ENCODE measurements at places on chromosomes 16 and 17. TPM values are rescaled to one million over a fixed set of nuclear protein-coding genes. Genes with fewer than 3 reads are reported as not detected.

The SCARF1 gene
- total RNA-seq, result 13.2 TPM

The CCL8 gene
- total RNA-seq, result 1.2 TPM

The GNG13 gene
- not detected for total RNA-seq

The KRTAP1-5 gene
- not detected for total RNA-seq

The SLC13A2 gene
- 55.0 TPM for total RNA-seq

The KRTAP4-2 gene
- total RNA-seq, result not detected

The EPN3 gene
- 92.7 TPM for total RNA-seq

Measured in mucosa of gallbladder (tissue), 1 donor.